Caco-2 (cell line): ENCODE measurements at places on chromosomes 12 and 14.

- no peak for DNase-seq
Observed at GRCh38 chr14:51873221-51873893, 12.9 kb downstream of the GNG2 start.

DNA sequence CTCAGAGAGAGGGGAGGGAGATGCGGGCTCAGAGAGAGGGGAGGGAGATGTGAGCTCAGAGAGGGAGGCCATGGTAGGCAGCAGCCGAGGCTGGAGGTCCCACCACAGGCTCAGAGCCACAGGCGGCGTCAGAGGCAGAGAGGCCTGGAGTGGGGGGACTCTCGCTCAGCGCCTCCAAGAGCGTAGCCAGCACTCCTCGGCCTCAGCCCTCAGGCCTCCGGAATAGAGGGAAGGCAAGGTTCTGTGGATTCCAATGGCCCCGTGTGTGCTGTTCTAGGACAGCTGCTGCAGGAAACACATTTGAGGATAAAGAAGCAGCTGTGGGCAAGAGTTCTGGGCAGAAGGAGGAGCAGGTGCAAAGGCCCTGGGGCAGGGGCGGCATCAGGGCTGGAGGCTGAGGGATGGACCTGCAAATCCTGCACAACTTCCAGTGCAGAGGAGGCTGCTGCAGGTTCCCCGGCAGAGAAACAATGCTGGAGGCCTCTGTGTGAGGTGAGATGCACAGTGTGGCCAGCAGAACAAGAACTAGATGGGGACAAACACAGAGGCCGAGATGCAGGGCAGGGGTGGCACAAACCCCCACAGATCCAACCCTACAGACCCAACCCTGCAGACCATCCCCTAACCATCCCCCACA lies 59.1 kb upstream of the GALNT9 start:
- DNase-seq, result no peak

DNA sequence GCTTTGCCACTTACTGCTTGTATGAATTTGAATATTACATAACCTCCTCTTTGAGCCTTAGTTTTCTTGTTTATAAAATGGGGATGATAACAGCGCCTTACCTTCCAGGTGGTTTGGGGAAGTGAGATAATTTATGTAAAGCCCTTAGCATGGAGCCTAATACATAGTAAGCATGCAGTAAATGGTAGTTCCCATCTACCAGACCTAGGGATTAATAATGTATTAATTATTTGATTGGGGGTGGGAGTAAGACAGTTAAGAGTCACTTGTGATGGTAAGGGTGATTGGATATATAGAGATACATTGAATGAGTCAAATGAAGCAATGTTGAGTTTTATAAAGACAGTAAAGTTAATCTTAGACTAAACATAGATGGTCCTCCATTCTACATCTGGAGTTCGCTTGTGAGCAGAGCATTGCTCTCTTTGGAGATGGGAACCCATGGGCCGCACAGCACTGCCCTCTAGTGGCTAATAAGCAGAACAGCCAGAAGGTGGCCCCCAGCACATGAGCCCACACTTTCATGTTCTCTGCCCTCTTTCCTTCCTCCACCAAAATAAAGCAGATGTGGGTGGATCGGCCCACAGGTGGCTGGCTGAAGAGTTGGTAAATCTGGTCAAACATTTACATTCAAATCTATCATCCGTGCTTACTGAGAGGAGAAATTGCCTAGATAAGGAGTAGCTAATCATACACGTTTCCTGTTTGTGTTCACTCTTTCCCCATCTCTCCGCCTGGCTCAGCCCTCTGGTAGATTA lies 26.5 kb upstream of the TAMALIN start:
- peak; percentile 70 for DNase-seq

DNA sequence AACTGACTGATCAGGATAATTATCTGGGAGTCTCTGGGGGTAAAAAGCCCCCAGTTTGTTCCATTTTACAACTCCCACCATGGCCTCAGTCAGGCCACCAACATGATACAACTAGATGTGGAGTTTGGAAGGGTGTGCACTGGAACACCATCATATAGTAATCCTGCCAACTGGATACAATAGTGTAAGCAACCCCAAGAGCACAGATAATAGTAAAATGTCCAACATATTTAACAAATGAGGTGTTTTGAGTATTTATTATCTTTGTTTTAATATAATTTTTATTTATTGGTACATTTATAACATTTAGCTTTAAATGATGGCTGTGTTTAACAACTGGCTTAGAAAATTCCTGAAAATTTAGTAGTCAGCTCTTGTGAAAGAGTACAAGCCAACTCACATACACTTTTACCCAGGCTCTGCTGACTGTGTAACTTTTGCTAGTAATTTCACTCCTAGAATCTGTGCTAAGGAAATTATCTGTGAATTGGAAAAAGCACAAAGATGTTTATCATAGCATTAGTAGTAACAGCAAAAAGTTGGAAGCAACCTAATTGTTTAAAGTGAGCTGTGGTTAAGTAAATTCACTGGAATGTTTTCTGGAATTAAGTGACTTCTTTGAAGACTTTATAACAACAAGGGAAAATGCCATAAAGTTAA lies 196.8 kb downstream of the RAD51B start:
- no peak for DNase-seq

DNA sequence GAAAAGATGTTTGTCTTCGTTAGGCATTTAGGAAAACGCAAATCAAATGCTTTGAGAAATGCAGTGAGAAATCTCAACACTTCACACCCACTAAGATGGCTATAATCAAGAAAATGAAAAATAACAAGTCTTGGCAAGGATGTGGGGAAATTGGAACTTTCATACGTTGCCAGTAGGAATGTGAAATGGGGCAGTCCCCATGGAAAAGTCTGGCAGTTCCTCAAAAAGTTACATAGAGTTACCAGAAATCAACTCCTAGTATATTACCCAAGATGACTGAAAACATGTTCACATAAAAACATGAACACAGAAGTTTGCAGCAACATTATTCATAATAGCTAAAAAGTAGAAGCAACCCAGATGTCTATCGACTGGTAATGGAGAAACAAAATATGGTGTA lies 41.5 kb upstream of the LRTM2 start:
- no peak for DNase-seq

GRCh38 chr12:43978556-43978955 lies 142.7 kb downstream of the TMEM117 start:
- peak; percentile 22 for DNase-seq

DNA sequence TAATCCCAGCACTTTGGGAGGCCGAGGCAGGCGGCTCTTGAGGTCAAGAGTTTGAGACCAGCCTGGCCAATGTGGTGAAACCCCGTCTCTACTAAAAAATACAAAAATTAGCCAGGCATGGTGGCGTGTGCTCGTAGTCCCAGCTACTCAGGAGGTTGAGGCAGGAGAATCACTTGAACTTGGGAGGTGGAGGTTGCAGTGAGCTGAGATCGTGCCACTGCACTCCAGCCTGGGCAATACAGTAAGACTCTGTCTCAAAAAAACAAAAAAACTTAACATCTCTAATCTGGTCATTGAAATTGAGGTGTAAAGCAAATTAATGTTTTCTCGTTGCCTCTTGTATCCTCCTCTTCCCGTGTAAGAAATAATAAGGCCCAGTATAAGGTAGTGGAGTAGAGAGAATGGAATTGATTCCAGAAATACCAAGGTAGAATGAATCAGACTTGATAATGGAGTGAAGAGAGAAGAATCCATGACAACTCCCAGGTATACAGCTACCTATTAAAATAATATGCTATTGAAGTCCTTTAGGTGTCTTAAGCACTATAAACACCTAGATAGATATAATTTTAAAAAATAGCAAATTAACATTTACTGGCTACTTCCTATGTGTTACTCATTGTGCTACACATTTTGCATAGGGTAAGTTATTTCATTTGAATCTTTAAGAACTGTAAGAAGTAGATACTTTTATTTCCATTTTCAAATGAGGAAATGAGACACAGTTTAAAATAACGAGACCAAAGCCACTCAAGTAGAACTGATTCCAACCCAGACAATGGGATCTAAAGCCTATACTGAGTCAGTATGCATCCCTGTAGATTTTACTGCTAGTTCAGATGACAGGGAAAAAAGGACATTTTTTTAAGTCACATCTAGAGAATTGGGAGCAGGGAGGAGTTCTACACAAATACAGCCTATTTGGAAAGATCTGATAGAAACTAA lies 23.2 kb downstream of the RAP1B start:
- no peak for DNase-seq

DNA sequence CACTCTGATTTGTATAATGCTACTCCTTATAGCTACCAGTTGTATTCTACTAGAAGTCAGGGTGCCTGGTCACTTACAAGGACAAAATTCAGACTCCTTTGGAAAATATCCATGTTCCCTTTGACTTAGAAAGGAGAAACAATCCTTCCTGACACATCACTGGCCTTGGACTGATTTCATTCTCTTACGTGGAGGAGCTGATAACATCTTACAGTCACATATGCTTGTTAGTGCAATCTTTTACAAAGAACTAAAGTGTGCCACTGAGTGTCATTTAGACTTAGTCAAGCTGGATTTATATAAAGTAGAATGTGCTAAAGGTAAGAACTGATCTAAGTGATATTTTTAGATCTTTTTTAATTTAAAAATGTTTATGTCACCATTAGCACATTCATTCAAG lies 131.0 kb upstream of the TMTC2 start:
- DNase-seq, result no peak

- no peak for DNase-seq
Observed at GRCh38 chr14:66135831-66136230, 350.3 kb upstream of the CCDC196 start.

DNA sequence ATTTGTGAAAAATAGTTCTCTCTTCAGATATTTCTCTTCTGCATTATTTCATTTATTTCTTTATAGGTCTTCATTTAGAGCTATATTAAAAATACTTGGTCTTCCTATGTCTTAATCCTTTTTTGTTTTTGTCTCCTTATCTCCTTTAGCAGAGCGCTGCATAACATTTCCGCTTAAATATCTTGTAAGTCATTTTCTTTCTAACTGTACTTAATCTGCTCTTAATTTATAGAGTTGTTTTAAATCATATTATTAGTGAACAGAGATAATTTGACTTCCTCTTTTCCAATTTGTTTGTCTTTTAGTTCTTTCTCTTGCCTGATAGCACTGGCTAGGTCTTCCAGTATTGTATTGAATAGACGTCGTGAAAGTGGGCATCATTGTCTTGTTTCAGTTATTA lies 18.0 kb downstream of the LUM start:
- no peak for DNase-seq

DNA sequence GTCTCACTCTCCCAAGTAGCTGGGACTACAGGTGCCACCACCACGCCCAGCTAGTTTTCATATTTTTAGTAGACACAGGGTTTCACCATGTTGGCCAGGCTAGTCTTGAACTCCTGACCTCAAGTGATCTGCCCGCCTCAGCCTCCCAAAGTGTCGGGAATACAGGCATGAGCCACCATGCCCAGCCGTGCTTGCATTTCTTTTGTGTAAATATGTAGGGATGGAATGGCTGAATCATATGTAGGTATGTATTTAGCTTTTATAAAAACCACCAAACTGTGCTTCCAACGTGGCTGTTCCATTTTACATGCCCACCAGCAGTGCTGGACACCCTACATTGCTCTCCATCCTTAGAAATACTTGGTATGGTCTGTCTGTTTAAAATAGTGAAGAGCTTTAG lies 32.8 kb upstream of the CLMN start:
- no peak for DNase-seq

DNA sequence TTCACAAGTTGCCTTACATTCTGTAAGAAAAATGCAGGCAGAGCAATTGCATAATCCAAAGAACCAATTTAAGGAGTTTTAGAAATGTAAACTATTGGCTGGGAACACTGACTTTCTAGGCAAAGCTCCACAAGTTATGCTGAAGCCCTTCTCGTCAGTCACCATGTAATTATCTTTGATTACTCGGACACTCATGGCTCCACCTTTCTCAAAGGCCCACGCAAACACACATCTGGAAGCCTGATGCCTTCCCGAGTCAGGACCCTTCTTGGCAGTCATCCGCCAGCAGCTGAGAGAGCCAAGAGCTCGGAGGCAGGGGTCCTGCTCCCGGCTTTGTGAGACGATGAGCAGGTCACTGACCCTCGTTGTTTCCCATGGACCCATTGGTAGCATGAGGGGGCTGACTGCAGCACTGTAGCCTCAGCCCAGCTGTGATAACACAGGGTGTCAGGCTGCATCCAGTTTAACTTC lies 202.2 kb downstream of the TMEM132D start:
- no peak for DNase-seq

DNA sequence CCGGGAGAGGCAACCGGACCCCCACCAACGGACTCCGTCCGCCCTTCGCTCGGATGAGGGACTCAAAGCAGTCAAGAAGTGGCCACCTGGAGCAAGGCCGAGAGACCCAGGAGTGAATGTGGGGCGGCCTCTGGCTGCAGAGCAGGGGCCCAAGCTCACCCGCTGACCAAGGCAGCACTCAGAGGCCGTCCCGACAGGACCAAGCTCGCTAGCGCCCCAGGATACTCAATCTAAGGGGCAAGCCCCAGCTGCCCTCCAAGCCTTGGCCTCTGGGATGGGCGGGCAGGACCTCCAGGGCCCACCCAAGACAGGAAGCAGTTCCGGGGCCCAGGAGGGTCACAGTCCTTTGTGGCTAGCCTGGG lies 936 bp downstream of the AKT1 start:
- peak; percentile 48 for DNase-seq

DNA sequence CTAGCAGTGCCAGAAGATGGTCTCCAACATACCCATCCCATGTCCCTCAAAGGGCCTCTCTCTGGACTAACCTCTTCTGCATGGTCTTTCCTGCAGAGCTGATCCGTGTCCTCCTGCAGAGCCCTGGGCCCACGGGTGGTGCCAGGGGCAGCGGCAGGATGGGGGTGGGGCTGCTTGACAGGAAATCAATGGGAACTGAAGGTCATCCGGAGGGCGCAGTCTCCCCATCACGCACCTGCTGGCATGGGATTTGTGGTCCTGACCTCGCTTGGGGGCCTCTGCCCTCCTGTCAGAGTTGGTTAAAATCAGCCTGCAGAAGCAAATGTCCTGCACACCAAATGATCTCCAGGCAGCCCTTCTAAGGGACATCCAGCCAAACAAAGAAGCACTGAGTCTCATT lies 110.2 kb downstream of the DPF3 start:
- no peak for DNase-seq

- DNase-seq, result no peak
Observed at GRCh38 chr14:29805415-29806123, 122.1 kb downstream of the PRKD1 start.

GRCh38 chr14:71287567-71287966 lies 380.3 kb downstream of the PCNX1 start:
- DNase-seq, result no peak

DNA sequence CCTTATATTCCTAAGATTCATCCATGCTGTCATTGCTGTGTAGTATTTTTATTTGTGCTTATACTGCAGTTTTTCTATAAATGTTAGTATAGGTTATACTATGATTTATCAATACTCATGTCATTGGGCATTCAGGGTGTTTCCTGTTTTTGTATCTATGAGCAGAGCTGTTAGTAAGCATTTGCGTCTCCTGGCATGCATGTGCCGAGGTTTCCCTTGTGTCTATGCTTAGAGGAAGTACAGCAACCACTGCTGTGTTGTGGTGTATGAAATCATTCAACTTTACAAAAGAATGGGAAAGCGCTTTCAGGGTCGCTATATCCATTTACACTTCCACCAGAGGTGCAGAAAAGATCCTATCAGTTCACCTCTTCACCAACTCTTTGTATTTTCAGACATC lies 122.7 kb downstream of the RGS6 start:
- no peak for DNase-seq

GRCh38 chr14:52106840-52107239 lies 38.0 kb upstream of the NID2 start:
- no peak for DNase-seq
